ENCODE measurements at places on chromosomes 2 and 18.

DNA sequence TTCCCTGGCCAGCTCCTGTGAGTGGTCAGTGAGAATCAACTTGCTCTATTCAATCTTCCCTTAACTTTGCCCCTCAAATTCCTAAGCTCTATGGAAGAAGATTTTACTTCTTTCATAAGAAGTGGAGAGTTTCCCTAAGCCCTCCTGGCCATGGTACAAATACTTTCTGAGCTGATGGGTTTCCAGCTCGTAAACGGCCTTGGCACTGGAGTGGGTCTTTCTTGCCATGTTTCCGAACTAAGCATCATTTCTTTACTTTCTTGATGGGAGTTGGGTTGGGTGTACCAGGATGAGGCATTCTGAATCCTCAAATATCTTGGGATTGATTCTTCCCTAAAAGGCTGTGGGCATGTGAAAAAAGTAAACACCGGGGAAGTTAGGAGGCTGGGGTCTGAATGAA lies 72.5 kb downstream of the ACKR3 start:
- DNase-seq: no peak

DNA sequence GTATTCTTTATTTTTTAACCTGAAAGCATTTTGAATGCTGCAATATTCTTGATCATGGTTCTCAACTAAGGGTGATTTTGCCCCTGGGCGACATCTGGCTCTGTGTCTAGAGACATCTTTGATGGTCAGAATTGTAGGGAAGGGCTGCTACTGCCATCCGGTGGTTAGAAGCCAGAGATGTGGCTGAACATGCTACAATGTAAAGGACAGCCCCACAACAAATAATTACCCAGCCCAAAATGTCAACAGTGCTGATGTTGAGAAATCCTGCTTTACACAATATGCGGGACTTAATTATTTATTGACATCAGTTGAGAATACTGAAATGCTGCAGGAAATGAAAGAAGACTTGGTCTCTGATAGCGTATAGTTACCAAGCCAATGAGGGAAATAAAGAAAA lies 37.5 kb upstream of the SERPINB2 start:
- DNase-seq: peak; percentile 22

DNA sequence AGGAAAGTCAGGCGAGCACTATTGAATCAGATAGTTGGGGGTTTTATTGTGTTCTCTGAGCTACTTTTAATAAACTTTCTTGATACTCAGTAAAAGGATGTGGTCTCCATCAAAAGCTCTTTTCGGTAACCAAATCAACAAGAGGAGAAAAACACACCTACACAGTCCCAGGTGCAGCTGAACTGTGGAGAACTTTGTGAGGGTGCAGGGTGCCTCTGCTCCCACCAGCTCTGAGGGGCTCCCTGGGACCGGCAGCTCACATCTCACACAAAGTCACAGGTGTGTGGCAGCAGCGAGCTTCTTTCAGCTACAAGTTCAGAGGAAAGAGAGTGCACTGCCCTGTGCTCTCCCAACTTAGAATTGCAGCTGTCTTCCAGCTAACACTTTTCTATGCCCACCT lies 650.4 kb downstream of the RNF144A start:
- no peak for DNase-seq

GRCh38 chr2:177315364-177315763 lies 50.8 kb upstream of the NFE2L2 start:
- no peak for DNase-seq

DNA sequence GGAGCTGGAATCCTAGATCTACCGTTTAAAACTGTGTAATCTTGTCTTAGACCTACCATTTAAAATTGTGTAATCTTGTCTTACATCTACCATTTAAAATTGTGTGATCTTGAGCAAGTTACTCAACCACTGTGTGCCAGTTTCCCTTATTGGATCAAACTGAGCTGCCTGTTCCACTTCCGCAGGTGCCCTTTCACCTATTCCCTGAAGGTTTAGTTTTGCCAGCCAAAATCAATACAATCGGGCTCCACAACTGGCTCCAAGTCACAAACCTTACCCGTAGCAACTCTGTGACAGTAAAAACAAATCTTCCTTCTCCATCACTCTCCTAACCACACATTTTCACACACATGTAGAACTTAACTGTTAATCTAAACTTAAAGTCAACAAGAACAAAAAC lies 20.1 kb downstream of the DOCK10 start:
- no peak for DNase-seq

GRCh38 chr2:100664021-100664755 lies 101.4 kb downstream of the PDCL3 start:
- DNase-seq: no peak
